ENCODE measurements at places on chromosomes 6 and 20.

- DNase-seq: no peak
These were observed 52.5 kb downstream of the HIVEP2 start for GRCh38 chr6:142892254-142893021.

- DNase-seq: no peak
These were observed 94.6 kb downstream of the TIAM2 start for GRCh38 chr6:155089746-155090145.

DNA sequence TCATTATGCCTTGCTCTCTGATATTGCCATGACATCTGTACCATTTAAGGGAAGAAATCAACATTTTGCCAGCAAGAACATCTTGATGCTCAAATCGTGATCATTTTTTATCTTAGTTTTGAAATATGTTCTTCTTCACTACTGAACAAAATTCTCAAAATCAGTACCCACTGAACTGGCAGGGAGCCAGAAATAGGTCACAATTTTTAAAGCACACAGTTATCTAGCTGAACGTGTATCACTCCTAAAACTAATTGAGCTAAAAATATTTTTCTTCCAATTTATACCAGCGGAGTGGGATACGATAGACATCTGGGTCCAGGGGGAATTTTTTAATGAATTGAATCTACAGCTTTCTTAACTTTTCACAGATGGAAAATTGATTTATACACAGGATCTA, 11.3 kb downstream of the IL17F start:
- no peak for DNase-seq

DNA sequence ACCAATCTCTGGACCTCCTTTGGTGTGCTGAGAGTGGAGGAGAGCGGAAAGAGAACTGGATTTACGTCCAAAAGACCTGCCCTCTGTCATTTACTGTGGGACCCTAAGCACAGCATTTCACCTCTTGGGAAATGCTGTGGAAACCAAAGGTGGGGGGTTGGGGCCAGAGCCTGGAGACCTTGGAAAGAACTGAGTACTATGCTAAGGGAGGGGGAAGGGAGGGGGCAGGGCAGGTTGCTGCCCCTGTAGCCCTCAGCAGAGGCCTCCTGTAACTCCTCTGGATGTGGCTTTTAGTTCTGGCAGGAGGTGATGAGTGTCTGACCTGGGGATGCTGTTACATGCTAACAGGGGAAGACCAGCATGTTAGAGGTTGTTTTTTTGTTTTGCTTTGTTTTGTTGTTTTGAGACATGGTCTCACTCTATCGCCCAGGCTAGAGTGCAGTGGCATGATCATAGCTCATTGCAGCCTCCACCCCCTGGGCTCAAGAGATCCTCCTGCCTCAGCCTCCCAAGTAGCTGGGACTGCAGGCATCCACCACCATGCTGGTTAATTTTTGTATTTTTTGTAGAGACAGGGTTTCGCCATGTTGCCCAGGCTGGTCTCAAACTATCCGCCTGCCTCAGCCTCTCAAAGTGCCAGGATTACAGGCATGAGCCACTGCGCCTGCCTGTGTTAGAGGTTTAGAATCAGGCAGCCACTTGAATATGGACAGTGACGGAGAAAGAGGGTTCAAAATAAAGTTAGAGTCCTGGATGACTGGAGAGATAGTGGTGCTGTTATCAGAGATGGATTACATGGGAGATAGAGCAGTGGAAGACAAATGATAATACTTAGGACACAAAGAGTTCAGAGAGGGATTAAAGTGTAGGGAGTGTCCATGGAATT, 18.4 kb upstream of the PARD6B start:
- no peak for DNase-seq

DNA sequence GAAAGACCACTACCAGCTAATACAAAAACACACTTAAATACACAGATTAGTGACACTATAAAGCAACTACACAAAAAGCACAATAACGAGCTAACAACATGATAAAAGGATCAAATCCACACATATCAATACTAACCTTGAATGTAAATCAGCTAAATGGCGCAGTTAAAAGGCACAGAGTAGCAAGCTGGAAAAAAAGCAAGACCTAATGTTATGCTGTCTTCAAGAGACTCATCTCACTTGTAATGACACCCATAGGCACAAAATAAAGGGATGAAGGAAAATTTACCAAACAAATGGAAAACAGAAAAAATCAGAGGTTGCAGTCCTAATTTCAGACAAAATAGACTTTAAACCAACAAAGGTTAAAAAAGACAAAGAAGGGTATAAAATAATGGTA, 86.3 kb downstream of the NUS1 start:
- DNase-seq: no peak

Measured in dermis microvascular lymphatic vessel endothelial cell (primary cell).